MCF 10A (cell line): ENCODE measurements at places on chromosomes 6 and 20. TPM values are rescaled to one million over a fixed set of nuclear protein-coding genes. Genes with fewer than 3 reads are reported as not detected.

Gene ELOVL4
- 6.2 and 9.6 TPM in 2 replicates for total RNA-seq

Gene ULBP1
- not detected in 2 replicates for total RNA-seq

Gene SCRT2
- total RNA-seq = not detected in 2 replicates

Gene RHAG
- not detected in 2 replicates for total RNA-seq

Gene FLRT3
- total RNA-seq = 13.3 and 15.7 TPM in 2 replicates

Gene RAET1G
- 8.3 and 9.9 TPM in 2 replicates for total RNA-seq

Gene CTCFL
- total RNA-seq = not detected in 2 replicates

Gene GMNN
- 12.5 and 22.4 TPM in 2 replicates for total RNA-seq

Gene SMLR1
- not detected in 2 replicates for total RNA-seq

Gene PTCRA
- total RNA-seq = not detected in 2 replicates

Gene CD93
- total RNA-seq = not detected in 2 replicates

Gene CFAP61
- 1.4 and 1.5 TPM in 2 replicates for total RNA-seq

Gene POLR1H
- 60.9 and 68.3 TPM in 2 replicates for total RNA-seq

Gene SMOC2
- not detected in 2 replicates for total RNA-seq

Gene RALGAPB
- 33.8 and 37.3 TPM in 2 replicates for total RNA-seq

Gene MPIG6B
- not detected in 2 replicates for total RNA-seq

Gene MUC22
- not detected in 2 replicates for total RNA-seq

Gene BHLHE23
- not detected in 2 replicates for total RNA-seq

Gene TCF15
- total RNA-seq = not detected in 2 replicates

Gene CLVS2
- not detected in 2 replicates for total RNA-seq

Gene OR2H1
- not detected in 2 replicates for total RNA-seq

Gene C4A
- 7.7 and 16.2 TPM in 2 replicates for total RNA-seq

Gene SLC35D3
- total RNA-seq = not detected in 2 replicates

Gene NKX2-2
- not detected in 2 replicates for total RNA-seq

Gene RREB1
- 51.8 and 53.5 TPM in 2 replicates for total RNA-seq

Gene SEMG1
- not detected in 2 replicates for total RNA-seq

Gene MTFR2
- total RNA-seq = 5.2 and 6.0 TPM in 2 replicates

Gene RIPPLY2
- total RNA-seq = not detected in 2 replicates
